ENCODE measurements at places on chromosomes 7 and 10. TPM values are rescaled to one million over a fixed set of nuclear protein-coding genes. Genes with fewer than 3 reads are reported as not detected.

- peak overlapping the region; percentile 2 for H3K27ac ChIP-seq
- no peaks in the 10 kb centered on the region for H3K4me1 ChIP-seq
- no peak for DNase-seq
- H3K4me3 ChIP-seq, result no peak overlapping the region
- no peaks in the 10 kb centered on the region for H3K27me3 ChIP-seq
Observed at GRCh38 chr10:101552442-101552841, 35.6 kb downstream of the POLL start.

- H3K27ac ChIP-seq, result no peak overlapping the region
- peaks cover 16% of the 10 kb centered on the region for H3K36me3 ChIP-seq
- peaks cover 10% of the 10 kb centered on the region for H3K4me1 ChIP-seq
- no peak overlapping the region for H3K4me3 ChIP-seq
- DNase-seq, result no peak
- H3K27me3 ChIP-seq, result no peaks in the 10 kb centered on the region
Observed at GRCh38 chr7:74572301-74572979, 85.1 kb upstream of the GTF2I start.

DNA sequence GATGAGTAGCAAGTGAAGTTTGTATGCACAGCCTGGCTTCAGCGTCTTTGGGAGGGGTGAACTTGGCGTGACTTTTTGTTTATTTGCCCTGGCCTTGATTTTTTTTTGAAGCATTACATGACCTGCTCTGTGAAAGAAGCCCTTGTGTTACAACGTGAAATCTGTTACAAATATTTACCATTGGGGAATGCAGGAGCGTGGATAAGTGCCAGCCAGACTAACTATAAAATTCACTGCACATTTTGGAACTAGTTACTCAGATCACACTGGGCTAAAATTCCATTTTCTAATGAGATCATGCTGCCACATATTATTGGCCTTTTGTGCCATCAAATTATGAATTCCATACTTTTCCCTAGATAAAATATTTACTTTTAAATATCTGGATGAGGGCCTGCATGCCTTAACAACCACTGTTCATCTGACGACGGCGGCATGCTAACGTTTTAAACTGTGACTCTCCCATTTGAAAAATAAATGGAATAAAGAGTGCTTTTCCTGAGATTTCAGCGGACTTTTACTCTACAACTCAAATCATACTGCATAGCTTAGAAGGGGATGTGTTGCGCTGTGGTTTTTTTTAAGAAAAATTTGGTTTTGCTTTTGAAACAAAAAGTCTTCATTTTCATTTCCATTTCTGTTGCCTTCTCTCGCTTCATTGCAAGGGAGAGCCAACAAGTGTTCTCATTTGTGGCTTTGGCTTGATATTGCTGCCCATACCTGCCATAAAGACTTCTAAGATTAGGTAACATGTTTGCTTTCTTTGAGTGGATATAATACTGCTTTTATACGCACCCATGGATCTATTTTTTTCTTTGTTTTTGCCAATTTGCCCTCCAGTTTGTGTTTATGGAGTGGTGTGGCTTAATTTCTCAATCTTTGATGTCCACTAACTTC, 352.2 kb downstream of the TFEC start:
- peaks cover 97% of the 10 kb centered on the region for H3K27me3 ChIP-seq
- no peaks in the 10 kb centered on the region for H3K4me1 ChIP-seq
- no peak for DNase-seq
- no peak overlapping the region for H3K27ac ChIP-seq
- H3K36me3 ChIP-seq, result no peaks in the 10 kb centered on the region

GRCh38 chr10:88332503-88333247, 250.4 kb downstream of the RNLS start:
- H3K4me1 ChIP-seq, result no peaks in the 10 kb centered on the region
- no peak overlapping the region for H3K27ac ChIP-seq
- DNase-seq, result no peak
- H3K27me3 ChIP-seq, result no peaks in the 10 kb centered on the region
- H3K4me3 ChIP-seq, result no peak overlapping the region

DNA sequence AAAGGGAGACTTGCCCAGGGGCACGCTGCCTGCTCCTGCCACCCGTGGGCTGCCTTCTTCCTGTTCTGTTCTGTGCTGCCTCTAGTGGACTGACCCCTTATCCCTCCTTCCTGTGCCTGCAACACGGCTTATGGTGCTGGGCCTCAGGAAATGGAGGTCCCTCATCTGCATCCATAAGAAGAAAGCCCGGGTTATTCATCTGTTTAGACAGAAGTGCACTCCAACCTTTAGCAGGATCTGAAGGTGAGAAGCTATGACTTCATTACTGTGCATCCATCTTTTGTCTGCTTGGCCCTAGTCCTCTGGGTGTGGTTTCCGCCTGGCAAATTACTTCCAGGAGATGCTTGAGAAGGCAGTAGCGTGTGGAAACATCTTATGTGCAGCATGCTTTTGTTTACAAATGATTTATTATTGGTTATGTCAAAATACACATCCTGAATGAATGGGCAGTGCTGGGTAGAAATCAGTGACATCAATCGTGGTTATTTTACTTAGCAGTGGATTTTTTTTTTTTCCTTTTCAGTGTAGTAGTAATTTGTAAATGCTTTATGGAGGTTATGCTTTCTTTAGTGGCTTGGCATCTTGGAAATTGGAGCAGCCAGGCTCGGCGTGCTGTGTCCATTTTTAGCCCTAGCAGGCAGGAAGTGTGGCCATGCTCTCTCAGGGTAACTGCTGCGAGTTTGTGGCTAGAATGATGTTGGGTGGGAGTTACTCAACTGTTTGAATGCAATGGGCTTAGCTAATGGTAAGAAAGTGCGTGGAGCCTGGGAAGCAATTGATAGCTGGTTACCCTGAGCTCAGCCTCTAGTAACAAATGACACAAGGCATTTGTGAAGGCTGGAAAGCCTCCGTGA, 12.7 kb downstream of the PTPRE start:
- H3K27ac ChIP-seq, result no peak overlapping the region
- DNase-seq, result peak; percentile 54
- no peaks in the 10 kb centered on the region for H3K36me3 ChIP-seq

GRCh38 chr7:3861941-3862340, 560.9 kb downstream of the SDK1 start:
- peaks cover 19% of the 10 kb centered on the region for H3K4me1 ChIP-seq
- no peaks in the 10 kb centered on the region for H3K27me3 ChIP-seq
- peak overlapping the region; percentile 73 for H3K27ac ChIP-seq
- DNase-seq, result peak; percentile 85

DNA sequence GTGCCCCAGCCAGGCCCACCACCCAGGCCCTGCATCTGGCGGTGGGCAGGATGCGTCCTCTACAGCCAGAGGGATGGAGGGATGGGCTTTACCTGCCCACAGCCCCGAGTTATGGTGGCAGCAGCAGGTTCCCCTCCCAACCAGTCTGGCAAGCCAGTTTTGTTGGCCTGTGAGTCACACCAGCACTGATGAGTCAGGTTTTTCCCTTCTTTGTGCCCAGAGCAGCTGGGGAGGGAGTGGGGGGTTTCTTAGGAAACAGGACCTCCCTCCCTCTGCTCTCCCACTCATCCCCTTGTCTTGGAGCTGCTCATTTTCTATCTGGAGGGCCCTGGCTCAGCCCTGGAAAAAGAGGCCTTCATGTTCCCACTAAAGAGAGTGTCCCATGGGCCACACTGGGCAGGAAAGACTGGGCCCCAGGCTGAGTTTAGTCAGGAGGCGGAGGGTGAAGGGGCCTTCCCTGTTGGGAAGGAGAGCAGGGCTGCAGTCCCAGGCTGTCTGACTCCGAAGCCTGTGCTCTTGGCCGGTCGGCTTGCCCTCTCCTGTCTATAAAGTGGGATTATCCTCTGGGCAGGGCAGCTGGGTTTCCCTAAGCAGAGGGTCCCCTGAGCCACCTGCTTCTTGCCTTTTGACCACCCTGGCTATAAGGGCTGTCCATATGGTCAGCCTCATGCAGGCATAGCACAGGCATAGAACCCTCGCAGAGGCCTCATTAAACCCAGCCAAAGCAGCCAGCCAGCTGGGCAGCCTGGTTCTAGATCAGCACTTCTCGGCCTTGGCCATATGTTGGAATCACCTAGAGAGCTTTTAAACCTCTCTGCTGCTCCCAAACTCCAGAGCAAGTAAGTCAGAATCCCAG, 30.2 kb upstream of the ANKRD2 start:
- peaks cover 28% of the 10 kb centered on the region for H3K4me1 ChIP-seq
- peak; percentile 93 for DNase-seq
- H3K27me3 ChIP-seq, result no peaks in the 10 kb centered on the region
- H3K4me3 ChIP-seq, result peak overlapping the region; percentile 56
- H3K27ac ChIP-seq, result peak overlapping the region; percentile 73
- no peaks in the 10 kb centered on the region for H3K36me3 ChIP-seq

The DENND2A gene
- not detected for total RNA-seq

The AGFG2 gene
- 11.9 TPM for total RNA-seq

The CNPY1 gene
- total RNA-seq, result not detected

The GLI3 gene
- total RNA-seq, result 23.1 TPM

The LEP gene
- total RNA-seq, result not detected
